ENCODE measurements at places on chromosomes 6 and 20.

- no peak for DNase-seq
Measured at GRCh38 chr20:2755451-2756055, 44.9 kb downstream of the CPXM1 start.

- peak; percentile 29 for DNase-seq
Measured at GRCh38 chr6:20370801-20371200, 30.9 kb upstream of the E2F3 start.

GRCh38 chr6:125354649-125355048, 52.9 kb upstream of the HDDC2 start:
- DNase-seq = no peak

- no peak for DNase-seq
Measured at GRCh38 chr6:129966125-129966524, 52.3 kb upstream of the L3MBTL3 start.

DNA sequence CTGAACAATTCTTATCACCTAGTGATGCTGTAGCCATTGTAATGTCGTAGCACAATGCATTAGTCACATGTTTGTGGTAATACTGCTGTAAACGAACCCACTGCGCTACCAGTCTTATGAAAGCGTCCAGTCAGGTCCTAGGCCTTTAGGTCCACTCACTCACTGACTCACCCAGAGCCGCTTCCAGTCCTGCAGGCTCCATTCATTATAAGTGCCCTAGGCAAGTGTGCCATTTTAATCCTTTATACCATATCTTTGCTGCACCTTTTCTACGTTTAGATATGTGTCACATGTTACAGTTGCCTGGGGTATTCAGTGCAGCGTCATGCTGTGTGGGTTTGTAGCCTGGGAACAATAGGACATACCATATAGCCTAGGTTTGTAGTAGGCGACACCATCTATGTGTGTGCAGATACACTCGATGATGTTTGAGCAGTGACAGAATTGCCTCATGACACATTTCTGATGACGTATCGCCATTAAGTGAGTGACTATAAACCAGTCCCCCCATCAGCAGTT, 15.4 kb downstream of the IGF2R start:
- DNase-seq = no peak

DNA sequence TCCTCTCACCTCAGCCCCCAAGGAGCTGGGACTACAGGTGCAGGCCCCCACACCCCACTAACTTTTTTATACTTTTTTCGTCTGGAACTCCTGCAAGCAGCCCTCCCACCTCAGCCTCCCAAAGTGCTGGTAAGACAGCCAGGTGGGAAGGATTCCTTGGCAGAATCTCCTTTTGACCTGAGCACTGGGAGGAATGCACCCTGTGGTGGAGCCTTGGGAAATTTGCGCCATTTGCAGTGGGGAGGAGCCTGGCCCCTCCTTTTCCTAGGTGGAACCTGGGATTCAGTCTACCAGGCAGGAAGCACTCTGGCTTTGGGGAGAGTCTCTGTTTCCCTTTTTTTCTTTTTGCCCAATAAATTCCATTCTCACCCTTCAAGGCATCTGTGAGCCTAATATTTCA, 2.3 kb upstream of the RNGTT start:
- no peak for DNase-seq

DNA sequence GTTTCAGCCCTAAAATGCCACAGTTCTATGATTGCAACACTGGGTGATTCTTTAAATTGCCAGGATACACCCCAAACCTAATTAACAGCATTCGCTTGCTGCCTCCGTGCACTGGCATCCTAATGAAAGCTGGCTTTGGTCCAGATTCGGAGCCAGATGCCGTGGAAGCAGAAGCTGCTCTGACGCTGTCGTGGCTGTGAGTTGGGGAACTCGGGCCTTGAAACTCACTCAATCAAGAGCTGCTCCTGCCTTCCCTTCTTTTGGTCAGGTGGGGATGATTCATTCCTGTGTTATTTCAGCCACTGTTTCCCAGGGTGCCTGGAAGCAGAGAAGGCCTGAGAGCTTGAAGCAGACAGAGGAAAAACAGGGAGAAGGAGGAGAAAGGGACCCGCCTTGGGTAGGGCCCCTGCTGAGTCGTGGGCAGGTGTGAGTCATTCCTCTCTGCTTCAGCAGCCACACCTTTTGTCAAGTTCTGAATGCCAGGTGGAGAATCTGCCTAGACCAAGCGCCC, 36.2 kb upstream of the DSP start:
- DNase-seq = no peak

GRCh38 chr20:12928358-12928754, 80.4 kb upstream of the SPTLC3 start:
- no peak for DNase-seq

DNA sequence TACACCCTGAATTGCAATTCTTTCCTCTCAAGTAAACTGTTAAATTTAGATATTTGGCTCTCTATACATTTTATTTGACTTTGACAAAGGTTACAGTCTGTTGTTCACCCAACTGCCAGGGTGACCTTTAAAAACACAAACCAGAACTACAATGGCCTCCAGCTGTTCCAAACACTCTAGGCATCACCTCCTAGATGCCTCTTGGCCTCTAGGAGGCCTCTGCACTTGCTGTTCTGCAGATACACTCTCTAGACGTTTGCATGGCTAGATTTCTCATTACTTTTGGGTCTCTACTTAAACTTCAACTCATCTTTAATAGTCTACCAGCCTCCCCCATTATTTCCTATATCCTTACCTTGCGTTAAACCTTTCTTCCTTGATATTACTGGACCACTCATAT, 102.8 kb upstream of the BEND3 start:
- no peak for DNase-seq

DNA sequence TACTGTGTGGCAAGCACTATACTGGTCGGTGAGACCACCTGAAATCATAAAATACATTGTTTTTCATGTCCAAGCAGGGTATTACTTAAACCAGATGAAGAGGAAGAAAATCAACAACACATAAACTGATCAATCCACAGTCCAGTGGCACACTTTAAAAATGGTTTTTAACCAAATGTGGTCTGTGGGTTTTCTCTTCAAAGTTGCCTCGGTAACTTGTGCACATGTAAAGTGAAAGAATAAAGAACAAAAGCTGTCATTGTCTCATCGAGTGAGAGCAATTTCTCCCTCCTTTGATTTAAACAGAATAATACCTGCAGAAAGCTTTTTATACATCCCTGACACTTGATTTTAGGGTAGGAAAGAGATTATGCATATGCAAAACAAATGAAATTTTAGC, 3.7 kb downstream of the FLRT3 start:
- DNase-seq = no peak

GRCh38 chr6:33860706-33861474, 57.1 kb upstream of the MLN start:
- DNase-seq = no peak

DNA sequence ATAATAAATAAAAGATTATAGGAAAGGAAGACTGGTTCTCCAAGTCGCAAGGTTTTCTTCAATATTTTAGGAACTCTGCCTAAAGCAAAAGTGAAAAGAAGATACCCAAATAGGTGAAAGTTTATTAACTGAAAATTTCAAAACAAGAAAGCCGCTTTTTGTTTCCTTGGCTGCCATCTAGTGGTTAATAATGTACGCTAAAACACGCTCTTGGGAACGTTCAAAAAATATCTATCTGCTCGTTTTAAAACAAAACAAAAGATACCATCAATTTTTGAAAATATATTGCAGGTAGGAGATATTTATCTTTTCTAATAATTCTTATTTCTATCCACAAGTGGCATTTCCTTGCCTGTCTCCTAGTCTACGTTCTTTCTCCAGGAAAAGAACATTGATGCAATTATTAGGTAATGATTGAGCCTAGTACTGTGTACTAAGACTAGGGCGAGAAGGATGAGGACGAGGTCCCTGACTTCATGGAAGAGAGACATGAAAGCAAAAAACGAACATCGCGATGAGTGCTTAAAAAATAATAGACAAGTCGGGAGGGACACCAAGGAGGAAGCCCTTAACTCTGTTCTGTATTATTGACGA, 97.2 kb downstream of the SPTLC3 start:
- DNase-seq = no peak
